Activated CD4-positive, alpha-beta T cell treated with anti-CD3 and anti-CD28 coated beads for 36 hours (primary cell): ENCODE measurements at places on chromosomes 7 and 10. TPM values are rescaled to one million over a fixed set of nuclear protein-coding genes. Genes with fewer than 3 reads are reported as not detected.

AMPH gene
- not detected for total RNA-seq

- no peak for DNase-seq
These were observed 235.3 kb downstream of the CALN1 start for GRCh38 chr7:72176875-72177274.

DNA sequence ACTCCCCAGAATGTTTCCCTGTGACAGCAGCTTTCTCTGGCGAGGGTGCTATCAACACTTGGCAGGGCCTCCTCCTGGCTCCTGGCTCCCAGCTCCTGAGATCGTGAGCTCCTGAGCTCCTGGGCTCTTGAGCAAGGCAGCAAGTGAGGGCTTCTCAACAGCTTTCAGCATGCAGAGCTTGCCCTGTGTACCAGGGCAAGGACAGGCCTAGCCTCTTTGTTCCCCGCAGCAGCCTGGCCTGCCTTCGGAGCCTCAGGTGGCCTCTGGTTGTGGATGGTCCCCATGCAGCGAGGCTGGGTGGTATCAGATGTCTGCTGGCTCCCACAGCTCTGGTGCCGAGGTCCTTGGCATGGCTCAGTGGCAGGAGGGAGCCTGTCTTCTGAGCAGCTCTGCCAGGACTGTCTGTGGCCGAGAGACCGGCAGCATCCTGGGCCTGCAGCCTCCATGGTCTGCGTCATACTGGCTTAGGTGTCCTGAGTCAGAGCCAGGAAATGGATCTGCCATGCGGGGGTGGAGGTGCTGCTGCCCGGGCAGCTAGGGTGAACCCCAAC is 44.2 kb downstream of the ZMIZ1 start:
- no peak for DNase-seq

DNA sequence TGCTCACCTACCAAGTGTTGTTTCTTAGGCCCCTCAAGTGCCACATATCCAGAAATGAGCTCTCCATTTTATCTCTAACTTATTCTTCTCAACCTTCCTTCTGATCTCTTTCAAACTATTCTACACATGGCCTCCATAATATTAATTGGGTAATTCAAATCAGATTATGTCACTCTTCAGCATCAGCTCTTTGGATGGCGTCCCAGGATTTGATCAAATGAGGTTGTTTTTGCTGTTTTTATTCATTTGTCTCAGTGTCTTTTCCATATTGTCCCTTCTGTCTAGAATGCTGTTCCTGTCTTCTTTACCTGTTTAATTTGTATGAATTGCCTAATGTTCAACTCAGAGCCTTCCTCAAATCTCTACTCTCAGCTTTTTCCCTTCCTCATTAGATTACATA is 234.6 kb upstream of the CXCL12 start:
- no peak for DNase-seq

- no peak for DNase-seq
These were observed 130.6 kb downstream of the ATXN7L1 start for GRCh38 chr7:105745681-105746330.

ZNF3 gene
- total RNA-seq, result 19.0 TPM

IKZF5 gene
- 9.4 TPM for total RNA-seq

POMZP3 gene
- total RNA-seq, result 9.0 TPM

- no peak for DNase-seq
These were observed 159.4 kb upstream of the CDK1 start for GRCh38 chr10:60618861-60619260.

DNA sequence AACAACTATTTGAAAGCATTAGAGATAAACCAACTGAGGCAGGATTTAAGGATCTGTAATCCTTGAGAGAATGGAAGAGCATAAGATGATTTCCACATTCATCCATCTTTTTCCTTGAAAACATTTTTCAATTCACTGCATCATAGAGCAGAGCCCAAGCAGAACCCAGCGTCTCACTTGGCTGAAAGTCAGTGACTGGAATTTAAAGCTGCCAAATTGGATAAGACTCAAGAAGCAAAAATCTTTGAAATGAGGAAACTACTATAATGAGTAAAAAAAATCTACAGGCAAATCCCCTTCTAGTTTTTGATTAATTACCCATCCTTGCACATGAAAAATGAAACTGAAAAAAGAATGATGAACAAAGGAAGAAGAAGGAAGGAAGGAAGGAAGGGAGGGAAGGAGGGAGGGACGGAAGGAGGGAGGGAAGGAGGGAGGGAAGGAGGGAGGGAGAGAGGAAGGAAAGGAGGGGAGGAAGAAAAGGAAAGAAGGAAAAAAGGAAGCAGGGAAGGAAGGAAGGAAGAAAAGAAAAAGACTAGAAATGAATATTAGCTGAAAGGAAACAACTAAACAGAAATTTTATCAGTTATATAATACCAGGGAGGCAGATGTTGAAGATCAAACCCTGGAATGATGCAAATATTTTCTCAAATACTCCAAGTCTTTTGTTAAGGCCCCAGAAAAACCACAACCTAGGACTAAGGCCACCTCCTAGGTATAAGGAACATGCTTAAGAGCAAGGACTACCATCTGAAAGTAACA is 336.3 kb upstream of the MAGI2 start:
- no peak for DNase-seq

DNA sequence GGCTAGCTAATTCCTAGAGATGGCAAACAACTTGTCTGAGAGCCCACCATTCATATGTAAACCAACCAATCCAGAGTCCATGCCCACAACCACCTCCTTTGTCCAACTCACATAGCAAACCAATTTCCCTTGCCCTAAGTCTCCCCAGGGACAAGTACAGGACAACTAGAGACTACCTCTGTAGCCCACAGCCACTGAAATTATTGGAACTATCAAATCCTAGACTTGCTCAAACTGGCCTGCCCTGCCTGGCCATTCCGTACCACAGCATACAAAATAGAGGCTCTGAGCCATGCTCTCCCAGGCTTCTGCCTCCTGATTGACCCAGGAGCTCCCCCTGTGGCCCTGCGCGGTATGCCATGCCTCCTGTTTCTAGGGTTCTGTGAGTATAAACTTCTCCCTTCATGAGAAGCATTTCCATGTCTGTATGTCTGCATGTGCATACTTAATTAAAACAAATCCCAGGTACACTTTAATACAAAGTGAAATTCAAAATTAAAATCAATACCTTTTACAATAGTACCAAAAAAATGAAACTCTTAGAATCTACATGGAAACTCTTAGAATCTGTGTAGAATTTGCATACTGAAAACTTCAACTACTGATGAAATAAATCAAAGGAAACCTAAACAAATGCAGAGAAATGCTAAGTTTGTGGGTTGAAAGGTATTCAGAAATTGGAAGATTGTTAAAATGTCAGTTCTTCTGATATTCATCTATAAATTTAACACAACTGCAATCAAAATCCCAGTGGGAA is 4.0 kb upstream of the HECW1 start:
- DNase-seq, result peak; percentile 81

CALHM2 gene
- total RNA-seq, result 12.0 TPM

DNA sequence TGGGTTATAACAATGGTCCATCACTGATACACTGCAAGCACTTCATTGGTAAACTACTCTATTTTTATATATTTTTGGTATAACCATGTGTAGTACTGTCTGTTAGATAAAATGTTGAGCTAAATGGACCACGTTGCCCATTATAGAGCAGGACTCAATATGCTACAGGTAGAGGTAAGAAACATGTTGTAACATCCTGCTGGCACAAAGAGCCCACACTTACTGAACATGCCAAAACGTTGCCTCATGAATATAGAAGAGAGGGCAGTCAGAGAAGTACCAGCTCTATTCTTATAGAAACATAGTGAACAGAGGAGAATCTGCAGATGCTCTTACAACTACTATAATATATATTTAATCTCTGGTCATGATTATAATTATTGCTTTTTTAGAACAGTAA is 18.4 kb upstream of the MET start:
- DNase-seq, result no peak

IMPDH1 gene
- total RNA-seq, result 60.7 TPM

TMEM72 gene
- not detected for total RNA-seq

DNA sequence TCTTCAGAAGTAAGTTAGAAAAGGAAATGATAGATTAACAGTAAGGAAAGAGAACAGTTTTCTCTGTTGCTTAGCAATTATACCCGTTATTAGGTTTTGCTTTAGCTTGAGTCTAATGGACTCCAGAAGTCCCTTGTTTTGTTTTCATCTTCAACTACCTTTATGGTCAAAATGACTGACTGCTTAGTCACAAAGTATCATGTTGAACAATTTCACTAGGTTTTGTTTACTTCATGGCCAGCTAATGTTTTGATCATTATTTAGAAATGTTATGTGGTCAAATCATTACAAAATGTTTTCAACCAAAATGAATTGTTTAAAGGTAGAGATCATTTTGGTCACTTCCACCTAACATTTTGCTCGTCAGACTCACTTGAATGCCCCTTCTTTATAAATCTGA is 1.9 kb downstream of the UBN2 start:
- no peak for DNase-seq

HYAL4 gene
- total RNA-seq, result not detected

MAGI2 gene
- 0.12 TPM for total RNA-seq

DNA sequence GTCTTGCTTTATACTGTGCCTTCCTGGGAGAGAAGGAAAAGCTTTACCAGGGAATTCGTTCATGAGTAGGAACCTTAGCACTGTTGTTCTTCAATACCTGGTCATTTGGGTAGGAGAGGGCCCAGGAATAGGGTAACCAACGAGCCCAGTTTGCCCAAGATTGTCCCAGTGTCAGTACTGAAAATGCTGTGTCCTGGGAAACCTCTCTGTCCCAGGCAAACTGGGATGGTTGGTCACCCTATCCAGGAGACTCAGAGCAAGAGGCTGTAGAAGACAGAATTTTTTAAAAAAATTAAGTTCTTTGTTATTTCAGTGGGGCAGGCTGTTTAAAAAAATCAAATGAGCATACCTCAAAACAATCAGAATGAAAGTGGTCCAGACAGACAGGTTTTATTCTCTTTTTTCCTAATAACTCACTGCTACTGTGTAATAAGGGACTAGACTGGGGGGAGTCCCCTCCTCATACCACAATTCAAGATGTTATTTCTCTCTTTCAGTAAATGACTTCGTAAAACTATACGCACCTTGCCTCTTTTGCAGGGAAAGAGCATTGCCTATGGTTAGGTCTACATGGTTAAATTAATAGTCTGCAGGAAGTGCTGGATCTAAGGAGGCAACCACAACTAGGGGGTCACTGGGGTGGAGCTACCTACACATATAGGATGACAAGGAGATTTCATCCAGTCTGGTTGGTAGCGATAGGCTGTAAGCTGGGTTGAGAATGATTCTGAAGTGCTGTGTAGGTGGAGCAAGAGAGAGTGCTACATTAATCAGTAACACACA is 41.1 kb upstream of the FAM133B start:
- peak; percentile 73 for DNase-seq
